ENCODE measurements at places on chromosomes 6 and 20.
A peak's percentile ranks its signal among the peaks of the same experiment; 100 is the strongest.

DNA sequence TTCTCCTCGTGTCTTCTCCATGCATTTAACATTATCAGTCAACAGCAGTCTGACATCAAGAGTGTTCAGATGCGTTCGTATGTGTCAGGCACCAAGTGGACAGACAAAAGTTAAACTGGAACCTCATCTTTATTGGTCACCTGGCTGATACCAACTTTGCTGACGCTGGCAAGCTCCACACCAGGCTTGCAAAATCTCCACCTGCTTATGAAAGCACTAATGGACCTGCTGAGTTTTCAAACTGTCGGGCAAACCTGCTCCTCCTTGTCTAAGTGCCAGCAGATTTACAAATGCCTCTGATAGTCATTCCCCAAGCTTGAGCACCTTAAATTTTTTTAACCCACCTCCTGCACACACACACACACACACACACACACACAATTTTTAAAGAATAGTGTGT lies 27.9 kb upstream of the DSP start:
- no peak for DNase-seq

GRCh38 chr20:2750491-2751251 lies 49.8 kb downstream of the CPXM1 start:
- DNase-seq = no peak

GRCh38 chr6:109977791-109978173 lies 329 bp upstream of the GPR6 start:
- no peak for DNase-seq

GRCh38 chr6:6293317-6293716 lies 27.1 kb downstream of the F13A1 start:
- DNase-seq = no peak

DNA sequence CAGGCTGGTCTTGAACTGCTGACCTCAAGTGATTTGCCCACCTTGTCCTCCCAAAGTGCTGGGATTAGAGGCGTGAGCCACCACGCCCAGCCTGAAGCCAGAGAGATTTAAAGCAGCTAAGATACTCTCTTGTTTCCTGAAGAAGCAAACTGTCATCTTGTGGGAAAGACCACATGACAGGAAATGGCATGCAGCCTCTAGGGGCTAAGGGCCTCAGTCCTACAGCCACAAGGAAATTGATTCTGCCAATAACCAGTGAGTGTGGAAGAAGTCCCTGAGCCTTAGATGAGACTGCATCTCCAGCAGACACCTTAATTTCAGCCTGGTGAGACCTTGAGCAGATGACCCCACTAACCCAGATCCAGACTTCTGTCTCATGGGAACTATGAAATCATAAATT lies 40.9 kb downstream of the KIZ start:
- DNase-seq = no peak

DNA sequence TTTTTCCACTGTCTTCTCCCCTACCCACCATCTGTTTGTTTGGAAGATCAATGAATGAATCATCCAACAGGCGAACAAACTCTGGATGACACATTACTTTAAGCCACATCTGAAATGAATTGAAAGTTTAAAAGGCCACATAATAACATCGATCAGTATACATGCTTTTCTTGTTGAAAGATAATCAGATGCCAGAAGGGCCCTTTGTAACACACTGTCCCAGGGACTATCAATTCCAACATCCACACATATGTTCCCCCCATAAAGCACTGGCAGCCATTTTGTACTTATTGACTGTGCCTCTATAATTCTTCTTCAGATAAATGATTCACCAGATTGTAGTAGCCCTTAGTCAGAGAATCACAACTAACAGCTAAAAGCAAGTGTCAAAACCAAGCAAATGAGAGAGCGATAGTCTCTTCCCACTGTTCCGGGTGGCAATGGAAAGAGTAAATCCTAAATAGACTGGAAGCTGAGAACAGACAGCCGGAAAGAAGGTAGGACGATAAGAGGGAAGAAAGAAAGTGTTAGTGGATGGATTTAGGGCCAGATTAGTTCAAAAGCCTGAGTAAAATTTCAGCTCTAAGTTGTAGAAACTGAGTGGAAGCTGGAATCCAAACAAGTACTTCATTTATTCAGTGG lies 184.9 kb upstream of the TENT5A start:
- no peak for DNase-seq

GRCh38 chr20:19121463-19121862 lies 91.0 kb upstream of the SLC24A3 start:
- no peak for DNase-seq

- DNase-seq = no peak
Observed at GRCh38 chr6:71190809-71191208, 97.8 kb upstream of the OGFRL1 start.

GRCh38 chr6:31729979-31730630 lies 1.0 kb upstream of the DDAH2 start:
- DNase-seq = peak; percentile 58

- DNase-seq = peak; percentile 34
Observed at GRCh38 chr6:127186889-127187288, 68.4 kb downstream of the RSPO3 start.

DNA sequence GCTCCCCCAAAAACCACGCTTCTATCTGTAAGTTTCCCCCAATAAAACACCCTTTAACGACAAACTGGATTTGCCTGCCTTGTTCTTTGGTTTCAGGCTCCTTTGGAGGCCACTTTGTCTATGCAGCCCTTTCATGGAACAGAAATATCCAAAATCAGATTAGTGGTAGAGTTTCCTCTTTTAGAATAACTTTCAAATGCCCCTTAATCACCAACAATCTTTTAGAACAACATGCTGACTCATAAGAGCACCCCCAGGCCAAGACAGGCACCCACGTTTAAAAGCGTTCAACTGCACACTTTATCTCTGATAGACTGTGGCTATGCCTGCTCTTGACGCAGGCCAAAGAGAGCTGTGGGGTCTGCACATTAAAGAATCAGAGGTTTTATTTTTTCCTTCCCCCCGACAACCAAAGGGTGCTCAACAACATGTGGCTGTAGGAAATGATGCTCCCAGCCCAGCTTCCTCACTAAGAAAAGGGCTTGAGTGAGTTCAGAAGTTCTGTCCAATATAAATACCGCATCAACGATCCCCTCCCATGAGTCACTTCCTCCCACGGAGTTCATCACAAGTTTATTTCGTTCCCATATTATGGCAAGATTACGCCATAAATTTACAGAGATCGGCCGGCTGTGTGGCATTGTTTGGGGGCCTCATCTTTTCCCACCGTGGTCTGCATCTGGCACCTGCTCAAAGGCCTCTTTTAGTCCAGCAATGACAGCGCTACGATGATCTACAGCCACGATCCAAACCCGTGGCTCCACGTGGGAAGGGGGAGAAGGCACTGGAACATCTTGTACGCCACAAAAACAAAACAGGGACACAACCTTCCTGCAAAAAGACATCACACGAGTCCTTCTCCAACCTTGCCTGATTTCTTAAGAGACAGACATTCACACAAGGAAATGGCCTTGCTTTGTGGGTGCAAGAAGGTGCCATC lies 88.8 kb upstream of the NFATC2 start:
- DNase-seq = no peak

- no peak for DNase-seq
Observed at GRCh38 chr6:168695701-168696100, 254.7 kb downstream of the SMOC2 start.

- DNase-seq = no peak
Observed at GRCh38 chr20:25198663-25199383, 3.3 kb downstream of the ENTPD6 start.

GRCh38 chr20:59920944-59921343 lies 12.5 kb downstream of the SYCP2 start:
- no peak for DNase-seq

- DNase-seq = no peak
Observed at GRCh38 chr20:56843386-56843785, 214.3 kb downstream of the TFAP2C start.

DNA sequence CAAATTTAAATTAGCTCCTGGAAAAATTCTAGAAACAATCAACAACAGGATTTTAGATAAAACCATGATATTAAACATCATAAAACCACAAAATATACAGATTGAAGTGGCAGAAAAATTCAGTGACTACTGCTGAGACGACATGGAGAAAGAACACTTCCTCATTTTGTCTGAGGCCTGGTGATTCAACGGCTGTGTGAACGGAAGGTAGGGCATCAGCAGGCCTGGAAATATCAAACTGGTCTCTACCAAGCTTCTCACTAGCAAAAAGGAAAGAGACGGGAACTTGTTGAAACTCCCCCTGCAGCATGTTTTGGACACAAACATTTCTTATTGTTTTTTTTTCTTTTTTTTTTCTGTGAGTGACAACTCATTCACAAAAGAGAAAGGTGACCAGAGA lies 58.0 kb upstream of the AHI1 start:
- DNase-seq = no peak

- no peak for DNase-seq
Observed at GRCh38 chr6:53159558-53159957, 10.9 kb upstream of the GCM1 start.

DNA sequence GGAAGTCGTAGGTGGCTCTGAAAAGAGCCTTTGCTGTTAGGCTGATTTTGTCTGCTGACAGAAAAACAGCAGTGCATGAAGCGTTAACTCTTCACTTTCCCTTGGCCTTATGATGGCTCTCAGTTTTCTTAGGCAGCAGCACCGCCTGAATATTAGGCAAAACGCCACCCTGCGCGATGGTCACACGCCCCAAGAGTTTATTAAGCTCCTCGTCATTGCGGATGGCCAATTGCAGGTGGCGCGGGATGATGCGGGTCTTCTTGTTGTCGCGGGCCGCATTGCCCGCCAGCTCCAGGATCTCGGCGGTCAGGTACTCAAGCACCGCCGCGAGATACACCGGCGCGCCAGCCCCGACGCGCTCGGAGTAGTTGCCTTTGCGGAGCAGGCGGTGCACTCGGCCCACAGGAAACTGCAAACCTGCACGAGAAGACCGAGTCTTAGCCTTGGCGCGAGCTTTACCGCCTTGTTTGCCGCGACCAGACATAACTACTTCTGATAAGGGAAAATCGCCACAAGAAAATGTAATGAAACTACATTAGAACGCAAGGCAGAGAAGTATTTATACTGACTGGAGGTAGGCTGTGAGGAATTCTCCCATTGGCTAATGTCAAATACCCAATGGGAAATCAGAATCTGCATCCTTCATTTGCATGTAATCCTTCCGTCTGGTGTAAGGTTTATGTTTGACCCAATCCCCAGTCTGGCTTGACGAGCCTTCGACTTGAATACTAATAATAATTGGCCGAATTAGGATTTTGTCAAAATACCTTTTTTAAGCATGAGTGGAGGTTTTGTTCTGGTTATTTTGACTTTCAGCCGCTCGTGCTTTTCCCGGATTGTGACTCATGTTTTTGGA lies 53.9 kb upstream of the HFE start:
- DNase-seq = peak; percentile 36

- no peak for DNase-seq
Observed at GRCh38 chr6:139603581-139603980, 229.1 kb upstream of the CITED2 start.

- DNase-seq = no peak
Observed at GRCh38 chr20:49715466-49715865, 1.8 kb upstream of the B4GALT5 start.

DNA sequence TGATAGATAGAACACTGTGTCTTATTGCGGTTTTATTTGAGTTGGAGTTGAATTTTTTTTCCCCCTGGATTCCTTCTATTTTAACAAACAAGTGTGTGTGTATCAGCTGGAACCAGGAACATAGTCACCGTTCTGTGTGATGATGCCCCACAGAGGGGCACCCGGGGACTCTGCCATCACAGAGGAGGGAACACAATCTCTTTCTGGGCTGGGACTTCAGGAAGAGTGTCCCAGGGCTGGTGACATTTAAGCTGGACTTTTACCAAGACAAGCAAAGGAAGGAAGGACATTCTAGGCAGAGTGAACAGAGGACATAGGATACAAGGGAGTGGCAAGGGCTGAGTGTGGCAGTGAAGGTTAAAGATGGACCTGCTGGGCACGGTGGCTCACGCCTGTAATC lies 33.2 kb downstream of the TAF8 start:
- no peak for DNase-seq

- DNase-seq = no peak
Observed at GRCh38 chr6:17771609-17772008, 64.9 kb upstream of the NUP153 start.

GRCh38 chr6:41374618-41375590 lies 39.5 kb downstream of the NCR2 start:
- no peak for DNase-seq

DNA sequence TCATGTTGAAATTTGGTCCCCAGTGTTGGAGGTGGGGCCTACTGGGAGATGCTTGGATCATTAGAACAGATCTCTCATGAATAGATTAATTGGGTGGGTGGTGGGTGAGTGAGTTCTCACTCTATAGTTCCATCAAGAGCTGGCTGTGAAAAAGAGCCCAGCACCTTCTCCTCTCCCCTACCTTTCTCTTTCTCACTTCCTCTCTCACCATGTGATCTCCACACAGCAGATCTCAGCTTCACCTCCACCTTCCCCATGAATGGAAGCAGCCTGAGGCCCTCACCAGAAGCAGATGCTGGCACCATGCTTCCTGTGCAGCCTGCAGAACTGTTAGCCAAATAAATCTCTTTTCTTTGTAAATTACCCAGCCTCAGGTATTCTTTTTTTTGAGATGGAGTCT lies 12.9 kb upstream of the GMNN start:
- DNase-seq = no peak

Data from stimulated activated CD4-positive, alpha-beta T cell treated with anti-CD3 and anti-CD28 coated beads, Interleukin-1b, Interleukin-23, amount 100 ng/mL, for 4 hours (primary cell).